ENCODE measurements at places on chromosomes 6 and 20.

DNA sequence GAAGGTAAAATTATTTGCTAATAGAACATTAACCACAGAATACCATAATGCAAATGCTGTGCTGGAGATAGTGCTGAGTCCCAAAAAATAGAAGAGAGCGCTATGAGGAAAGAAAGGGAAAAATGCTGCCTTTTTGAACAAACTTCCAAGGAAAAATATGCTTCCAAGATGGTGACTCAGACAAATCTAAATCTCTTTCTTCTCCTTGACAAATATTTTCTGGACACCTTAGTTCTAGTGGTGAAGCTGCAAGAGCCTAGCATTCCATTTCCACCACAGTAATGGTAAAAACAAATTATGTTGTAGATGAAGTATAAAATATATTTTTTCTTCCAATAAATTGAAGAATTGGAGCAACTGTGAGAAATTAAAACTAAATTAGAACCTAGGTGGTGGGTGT lies 155.6 kb upstream of the TBX18 start:
- DNase-seq = no peak

DNA sequence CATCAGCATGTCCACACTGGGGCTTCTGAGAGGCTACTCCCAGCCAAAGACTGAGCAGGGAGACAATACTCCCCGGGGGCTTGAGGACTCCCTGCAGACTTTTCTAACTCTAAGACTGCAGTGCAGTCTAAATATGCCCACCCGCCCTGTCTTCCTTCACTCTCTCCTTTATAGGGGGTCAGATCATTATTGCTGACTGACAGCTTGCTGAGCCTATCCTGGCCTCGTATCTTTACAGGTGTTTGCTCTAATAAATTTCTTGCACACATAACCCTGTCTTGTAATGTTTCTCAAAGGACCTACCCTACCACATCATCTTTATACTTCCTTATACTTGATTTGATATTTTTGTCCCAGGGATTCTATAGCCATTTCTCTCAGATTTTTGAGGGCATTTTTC lies 39.4 kb upstream of the MOCS1 start:
- DNase-seq = no peak

GRCh38 chr20:10696650-10697049 lies 22.9 kb upstream of the JAG1 start:
- DNase-seq = no peak

DNA sequence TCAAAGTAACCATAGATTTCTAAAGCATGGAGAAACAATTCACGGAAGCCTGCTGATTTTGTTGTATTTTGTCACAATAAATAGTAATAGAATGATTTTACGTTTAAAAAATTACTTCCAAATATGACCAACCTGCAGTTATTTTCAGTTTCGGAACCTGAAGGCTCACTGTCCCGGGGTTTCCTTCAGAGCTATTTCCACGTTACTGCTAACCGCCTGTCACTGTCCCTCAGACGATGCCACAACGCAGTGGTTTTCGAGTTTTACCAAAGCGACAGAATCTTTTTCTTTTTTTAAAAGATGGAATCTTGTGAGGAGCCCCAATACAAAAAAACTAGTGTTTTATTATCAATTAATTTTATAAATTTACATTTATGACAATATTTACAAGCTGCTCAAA lies 40.5 kb downstream of the PSMG4 start:
- no peak for DNase-seq

- DNase-seq = no peak
Measured at GRCh38 chr20:13671512-13671911, 32.8 kb upstream of the TASP1 start.

DNA sequence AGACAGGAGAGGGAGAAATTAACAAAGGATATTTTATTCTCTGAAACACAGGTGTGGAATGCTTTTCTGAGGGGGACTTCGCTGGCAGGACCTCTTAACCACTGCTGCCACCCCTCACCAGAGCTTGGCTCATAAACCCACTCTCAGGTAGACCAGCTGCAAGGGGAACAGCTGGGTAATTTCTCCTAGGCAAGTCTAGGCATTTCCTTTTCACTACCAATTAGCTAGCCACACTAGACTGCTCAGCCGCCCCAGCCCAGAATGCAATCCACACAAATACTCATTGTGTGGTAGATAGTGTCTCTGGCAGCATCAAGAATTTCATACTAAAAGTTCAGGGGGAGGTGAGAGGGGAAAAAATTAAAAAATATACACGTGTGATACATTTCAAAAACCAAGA lies 267.6 kb upstream of the ID4 start:
- DNase-seq = no peak

DNA sequence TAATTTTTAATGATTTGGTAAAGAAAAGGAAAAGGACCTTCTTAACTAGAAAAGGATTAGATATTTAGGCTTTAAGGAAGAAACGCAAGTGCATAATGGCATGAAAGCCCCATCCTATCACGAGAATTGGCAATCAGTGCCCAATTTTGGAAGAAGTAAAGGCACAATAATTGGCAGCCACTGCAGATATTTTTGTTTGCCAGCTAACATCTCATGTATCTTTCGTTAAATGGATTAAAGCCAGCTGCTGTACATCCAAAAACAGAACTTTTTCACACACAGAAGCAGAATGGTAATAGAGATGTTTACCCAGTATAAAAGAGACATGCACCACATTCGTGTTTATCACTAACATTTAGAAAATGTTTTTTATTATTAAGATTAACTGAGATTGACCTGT lies 180.3 kb downstream of the C6orf118 start:
- DNase-seq = no peak

DNA sequence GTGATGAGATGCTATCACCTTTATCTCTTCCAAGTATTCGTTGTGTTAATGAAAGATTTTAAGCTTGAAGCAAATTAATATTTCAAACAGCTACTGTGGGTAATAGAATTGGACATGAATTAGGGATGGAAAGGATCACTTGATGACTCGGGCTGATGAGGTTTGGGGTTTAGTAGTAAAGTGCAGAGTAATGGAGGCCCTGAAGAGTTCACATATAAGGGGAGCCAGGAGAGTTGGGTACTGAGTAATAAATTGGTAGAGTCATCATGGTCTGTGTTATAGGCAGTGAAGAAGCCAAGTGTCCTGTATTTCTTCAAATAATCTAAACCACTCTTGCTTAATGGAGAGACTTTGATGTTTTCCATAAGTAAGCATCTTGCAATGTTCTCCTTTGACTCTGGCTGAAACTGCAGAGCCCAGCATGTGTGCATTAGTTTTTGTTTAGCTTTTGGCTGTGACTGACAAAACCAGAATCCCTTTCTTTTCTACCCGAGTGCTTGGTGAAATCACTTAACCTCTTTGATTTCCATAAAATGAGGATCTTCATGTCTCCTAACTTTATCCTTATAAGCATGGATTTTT lies 57.6 kb downstream of the L3MBTL3 start:
- no peak for DNase-seq

DNA sequence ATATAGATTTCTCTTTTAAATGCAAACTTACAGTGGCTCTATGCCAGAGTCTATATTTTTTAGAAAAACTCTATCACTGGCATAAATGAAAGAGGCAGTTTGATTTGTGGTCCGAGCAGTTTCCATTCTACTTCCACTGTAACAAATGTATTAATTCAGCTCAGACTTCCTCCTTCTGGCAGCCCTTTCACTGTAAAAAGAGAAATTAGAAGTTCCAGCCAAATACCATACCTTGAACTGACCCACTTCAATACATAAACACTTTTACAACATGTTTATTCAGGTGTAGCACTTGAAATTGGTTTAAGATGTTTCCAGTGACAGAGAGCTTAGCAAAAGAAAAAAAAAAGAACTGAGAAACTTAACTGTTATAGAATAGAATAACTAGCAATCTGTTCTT lies 99.3 kb downstream of the BMP5 start:
- DNase-seq = no peak

- no peak for DNase-seq
Measured at GRCh38 chr20:36571564-36572504, 1.6 kb upstream of the TGIF2 start.

DNA sequence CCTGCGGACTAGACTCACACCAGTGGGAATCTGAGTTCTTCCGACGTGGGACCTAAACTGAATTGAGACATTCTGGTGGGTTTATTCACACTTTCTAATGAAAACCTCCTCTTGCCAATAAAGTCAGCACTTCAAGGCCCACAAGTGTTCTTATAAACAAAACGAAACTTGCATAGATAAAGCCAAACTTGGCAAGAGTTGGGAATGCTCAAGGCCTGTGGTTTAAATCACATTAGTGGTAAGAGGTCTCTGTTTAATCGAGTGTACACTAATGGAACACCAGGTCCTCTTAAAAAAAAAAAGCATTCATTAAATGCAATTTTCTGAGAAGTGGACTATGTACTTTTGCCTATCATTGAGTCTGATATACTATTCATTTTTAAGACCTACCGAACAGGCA lies 143.3 kb downstream of the SMOC2 start:
- no peak for DNase-seq

- no peak for DNase-seq
Measured at GRCh38 chr6:106101466-106101865, 15.3 kb downstream of the PRDM1 start.

GRCh38 chr6:169851641-169852503 lies 100.5 kb downstream of the ERMARD start:
- DNase-seq = no peak

GRCh38 chr20:38173237-38174156 lies 8.4 kb upstream of the TGM2 start:
- peak; percentile 93 for DNase-seq

DNA sequence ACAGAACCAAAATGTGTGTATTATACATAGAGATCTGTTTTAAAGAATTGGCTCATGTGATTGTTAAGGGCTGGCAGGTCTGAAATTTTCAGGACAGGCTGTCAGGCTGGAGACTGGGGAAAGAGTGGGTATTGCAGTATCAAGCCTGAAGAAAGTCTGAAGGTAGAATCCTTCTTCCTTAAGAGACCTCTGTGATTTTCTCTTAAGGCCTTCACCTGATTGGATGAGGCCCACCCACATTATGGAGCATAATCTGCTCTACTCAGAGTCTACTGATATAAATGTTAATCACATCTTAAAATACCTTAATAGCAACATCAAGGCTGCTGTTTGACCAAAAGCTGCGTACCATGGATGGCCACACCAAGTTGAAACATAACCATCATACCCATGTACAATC lies 43.4 kb upstream of the HINT3 start:
- no peak for DNase-seq

DNA sequence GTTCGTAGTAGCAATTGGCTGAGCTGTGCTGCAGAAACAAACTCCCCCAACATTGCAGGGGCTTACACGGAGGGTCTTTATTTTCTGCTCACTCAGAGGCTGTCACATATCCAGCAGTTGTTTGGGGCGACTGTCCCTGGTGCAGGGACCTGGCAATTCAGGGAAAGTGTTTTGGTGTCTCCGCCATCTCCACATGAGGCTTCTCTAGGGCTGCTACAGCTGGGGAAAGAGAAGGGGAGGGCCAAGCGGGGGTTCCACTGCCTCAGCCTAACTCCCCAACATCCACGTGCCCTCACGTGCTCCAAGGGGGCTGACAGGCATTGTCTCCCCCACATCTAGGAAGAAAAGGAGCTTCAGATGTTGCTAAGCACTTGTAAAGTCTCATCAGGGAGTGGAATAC lies 61.3 kb upstream of the NXT1 start:
- no peak for DNase-seq

- DNase-seq = peak; percentile 74
Measured at GRCh38 chr6:163416557-163417253, 2.2 kb downstream of the QKI start.

DNA sequence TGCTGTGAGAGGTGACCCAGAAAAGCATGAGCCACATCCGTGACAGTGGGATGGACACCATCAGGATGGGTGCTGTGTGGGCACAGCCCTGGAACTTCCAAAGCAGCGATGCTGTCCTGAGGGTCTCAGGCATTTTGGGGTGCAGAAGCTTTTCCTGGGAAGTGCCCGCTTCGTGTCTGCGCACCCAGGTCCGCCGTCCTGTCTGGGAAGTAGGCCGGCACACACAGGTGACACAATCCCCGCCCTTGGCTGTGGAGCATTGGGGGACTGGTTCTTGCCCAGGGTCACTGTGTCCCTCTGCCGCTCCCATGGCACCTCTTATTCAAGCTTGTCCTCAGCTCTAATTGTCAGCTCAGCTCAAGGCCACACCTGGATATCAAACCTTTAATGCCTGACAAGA lies 112.6 kb downstream of the ZDHHC14 start:
- DNase-seq = no peak

GRCh38 chr6:7224731-7225130 lies 88.3 kb downstream of the SSR1 start:
- DNase-seq = no peak

GRCh38 chr6:156396068-156396771 lies 381.0 kb upstream of the ARID1B start:
- no peak for DNase-seq

- no peak for DNase-seq
Measured at GRCh38 chr6:43933148-43933885, 163.3 kb downstream of the VEGFA start.

GRCh38 chr6:57104336-57104735 lies 14.3 kb downstream of the ZNF451 start:
- no peak for DNase-seq
